Smooth muscle cell of the pulmonary artery (primary cell): ENCODE measurements at places on chromosomes 5 and 9. TPM values are rescaled to one million over a fixed set of nuclear protein-coding genes. Genes with fewer than 3 reads are reported as not detected.

MYOZ3 gene
- 2.3 and 3.3 TPM in 2 replicates for total RNA-seq

CCDC192 gene
- total RNA-seq = not detected in 2 replicates

TSSK1B gene
- 0.46 and 0.50 TPM in 2 replicates for total RNA-seq

C9orf50 gene
- total RNA-seq = 0.26 and 0.33 TPM in 2 replicates

EFNA5 gene
- total RNA-seq = 1.1 and 4.8 TPM in 2 replicates

PPP3R2 gene
- total RNA-seq = not detected in 2 replicates

ADRA1B gene
- 0.26 and 0.43 TPM in 2 replicates for total RNA-seq

GABRA6 gene
- total RNA-seq = not detected in 2 replicates

DEPDC1B gene
- 0.63 and 2.0 TPM in 2 replicates for total RNA-seq

ORM2 gene
- not detected in 2 replicates for total RNA-seq

ADCY2 gene
- total RNA-seq = 0.07 TPM in 1 of 2 replicates, not detected in the other

FBLL1 gene
- total RNA-seq = 0.66 and 1.7 TPM in 2 replicates

STK32A gene
- total RNA-seq = 3.5 and 3.7 TPM in 2 replicates

AKNA gene
- total RNA-seq = 11.3 and 13.1 TPM in 2 replicates

FGFR4 gene
- 0.33 and 0.65 TPM in 2 replicates for total RNA-seq

GZMA gene
- not detected in 2 replicates for total RNA-seq

OR1Q1 gene
- total RNA-seq = 0.59 TPM in 1 of 2 replicates, not detected in the other

RNF44 gene
- total RNA-seq = 2.9 and 6.2 TPM in 2 replicates

EMB gene
- 2.4 and 5.5 TPM in 2 replicates for total RNA-seq

SLC6A19 gene
- total RNA-seq = not detected in 2 replicates

SLC34A3 gene
- not detected in 2 replicates for total RNA-seq

PCDHGB1 gene
- 2.2 and 3.8 TPM in 2 replicates for total RNA-seq

LCN1 gene
- total RNA-seq = 0.20 and 0.43 TPM in 2 replicates

KCNV2 gene
- not detected in 2 replicates for total RNA-seq

PHF24 gene
- total RNA-seq = 0.07 and 0.10 TPM in 2 replicates

OTULINL gene
- 0.46 and 1.0 TPM in 2 replicates for total RNA-seq

SH3RF2 gene
- 1.6 and 13.1 TPM in 2 replicates for total RNA-seq

OR1J2 gene
- 0.50 TPM in 1 of 2 replicates, not detected in the other for total RNA-seq

CCL28 gene
- 13.4 and 20.9 TPM in 2 replicates for total RNA-seq

RFX3 gene
- 5.0 and 5.4 TPM in 2 replicates for total RNA-seq

GAPVD1 gene
- total RNA-seq = 55.0 and 59.1 TPM in 2 replicates

DBH gene
- not detected in 2 replicates for total RNA-seq

PAEP gene
- not detected in 2 replicates for total RNA-seq

SAXO1 gene
- total RNA-seq = under 0.01 TPM in 1 of 2 replicates, not detected in the other

LRRTM2 gene
- 0.46 and 0.63 TPM in 2 replicates for total RNA-seq

FAM78A gene
- total RNA-seq = 0.69 and 0.85 TPM in 2 replicates

SCGB3A2 gene
- not detected in 2 replicates for total RNA-seq

NIPSNAP3A gene
- 47.2 and 48.7 TPM in 2 replicates for total RNA-seq

TLX3 gene
- total RNA-seq = not detected in 2 replicates

PCDHGB3 gene
- 7.8 and 8.1 TPM in 2 replicates for total RNA-seq

CER1 gene
- total RNA-seq = not detected in 2 replicates

CTXN3 gene
- total RNA-seq = not detected in 2 replicates

PCDHGA3 gene
- 0.79 and 3.0 TPM in 2 replicates for total RNA-seq

PSAT1 gene
- total RNA-seq = 80.2 and 90.6 TPM in 2 replicates

GNE gene
- 31.3 and 36.0 TPM in 2 replicates for total RNA-seq

IFNA14 gene
- total RNA-seq = not detected in 2 replicates

RNF20 gene
- 26.3 and 36.2 TPM in 2 replicates for total RNA-seq
